ENCODE measurements at places on chromosomes 4 and X. TPM values are rescaled to one million over a fixed set of nuclear protein-coding genes. Genes with fewer than 3 reads are reported as not detected.

CTAG2 gene
- total RNA-seq = not detected

CASP6 gene
- 14.5 TPM for total RNA-seq

ADH6 gene
- total RNA-seq = not detected

- DNase-seq = no peak
Measured at GRCh38 chrX:19688426-19688825, 173.1 kb upstream of the MAP3K15 start.

DNA sequence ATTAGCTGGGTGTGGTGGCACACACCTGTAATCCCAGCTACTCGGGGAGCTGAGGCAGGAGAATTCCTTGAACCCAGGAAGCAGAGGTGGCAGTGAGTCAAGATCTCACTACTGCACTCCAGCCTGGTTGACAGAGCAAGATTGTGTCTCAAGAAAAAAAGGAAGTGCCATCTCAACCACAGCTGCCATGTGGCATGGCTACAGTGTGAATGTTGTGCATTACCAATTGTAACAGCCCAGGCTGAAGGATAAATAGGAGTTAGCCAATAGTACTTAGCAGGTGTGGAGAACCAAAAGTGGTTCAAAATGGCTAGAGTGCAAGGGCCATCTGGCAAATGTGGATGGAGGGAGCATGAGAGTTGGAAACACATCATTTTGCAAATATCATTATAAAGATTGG lies 28.9 kb downstream of the SLC25A5 start:
- no peak for DNase-seq

- DNase-seq = no peak
Measured at GRCh38 chrX:1521459-1521956, 15.5 kb downstream of the P2RY8 start.

DNA sequence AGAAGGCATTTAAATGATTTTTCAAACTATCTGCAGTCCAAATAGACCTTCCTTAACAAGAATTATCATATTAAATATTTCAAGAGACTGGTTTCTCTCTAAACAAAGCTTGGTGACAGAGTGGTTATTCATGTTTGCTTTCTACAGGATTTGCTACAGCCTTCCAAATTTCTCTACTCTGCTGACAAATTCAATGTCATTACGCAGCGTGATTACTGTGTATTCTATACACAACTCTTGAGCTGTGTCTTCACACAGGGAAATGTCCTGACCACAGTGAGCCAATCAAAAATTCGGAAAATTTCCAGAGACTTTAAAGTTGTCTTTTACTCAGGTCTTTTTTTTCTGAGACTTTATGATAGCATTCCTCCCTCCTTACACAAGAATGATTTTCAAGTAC lies 75.6 kb downstream of the EFHC2 start:
- DNase-seq = no peak
